ENCODE measurements at places on chromosomes 4 and X. TPM values are rescaled to one million over a fixed set of nuclear protein-coding genes. Genes with fewer than 3 reads are reported as not detected.

RBM47 gene
- total RNA-seq: 139 TPM

EREG gene
- total RNA-seq: 4.2 TPM

- H3K27ac ChIP-seq: no peak overlapping the region
- peaks cover 2% of the 10 kb centered on the region for H3K4me1 ChIP-seq
- no peak overlapping the region for H3K4me3 ChIP-seq
- H3K36me3 ChIP-seq: no peaks in the 10 kb centered on the region
Observed at GRCh38 chr4:7130621-7131211, 61.6 kb upstream of the SORCS2 start.

DNA sequence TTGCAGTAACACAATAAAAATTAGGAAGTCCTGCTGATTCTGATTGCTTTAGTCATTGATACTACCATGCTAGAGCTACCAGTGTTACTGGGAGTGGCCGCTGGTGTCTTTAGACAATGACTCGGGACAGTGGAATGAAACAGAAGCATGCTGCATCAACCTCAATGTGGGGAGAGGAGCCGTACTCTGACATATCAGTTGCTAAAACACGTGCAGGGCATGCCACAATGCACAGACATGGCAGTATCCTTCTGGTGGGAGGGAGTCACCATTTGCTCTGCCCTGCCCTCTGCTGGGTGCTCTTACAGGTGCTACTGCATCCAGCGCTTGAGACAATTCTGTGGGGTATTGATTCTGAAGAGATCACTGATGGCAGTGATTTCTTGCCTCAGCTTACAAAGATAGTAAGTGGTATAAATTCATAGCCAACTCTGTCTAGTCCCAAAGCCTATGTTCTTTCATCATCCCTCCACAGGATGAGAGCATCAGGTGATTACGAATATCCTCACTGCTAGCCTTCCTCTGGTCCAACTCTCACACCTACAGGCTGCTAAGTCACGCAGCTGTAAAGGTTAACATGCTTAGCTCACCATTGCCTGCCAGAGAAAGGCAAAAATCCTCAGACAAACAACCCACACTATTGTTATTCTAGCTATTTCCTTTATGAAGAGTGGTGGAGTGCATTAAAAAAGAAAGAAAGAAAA is 43.7 kb downstream of the NSG1 start:
- peak; percentile 84 for DNase-seq
- H3K4me1 ChIP-seq: peaks cover 30% of the 10 kb centered on the region
- H3K36me3 ChIP-seq: no peaks in the 10 kb centered on the region
- no peaks in the 10 kb centered on the region for H3K27me3 ChIP-seq
- no peak overlapping the region for H3K27ac ChIP-seq

DNA sequence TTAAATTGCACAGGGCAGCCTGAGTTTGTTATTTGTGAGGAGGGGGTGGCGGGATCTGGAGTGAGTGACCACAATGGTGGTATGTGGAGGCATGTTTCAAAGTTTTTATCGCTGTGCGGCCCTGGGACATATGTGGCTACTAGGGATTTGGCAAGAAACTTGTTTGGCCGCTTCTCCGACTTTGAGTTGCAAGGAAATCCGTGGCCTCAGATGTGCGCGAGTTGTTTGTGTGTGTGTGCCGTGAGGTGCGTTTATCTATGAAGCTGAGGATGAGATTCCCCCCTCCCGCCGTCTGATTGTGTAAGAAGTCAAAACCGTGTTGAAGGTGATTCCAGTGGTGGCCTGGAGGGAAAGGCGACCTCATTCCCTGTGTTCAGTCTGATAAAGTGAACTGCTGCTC is 1.4 kb downstream of the JADE3 start:
- H3K36me3 ChIP-seq: no peaks in the 10 kb centered on the region
- peak; percentile 17 for DNase-seq
- 0 out of 2 replicates have a peak, but pooled peaks cover 6% of the 10 kb centered on the region for H3K4me1 ChIP-seq
- no peaks in the 10 kb centered on the region for H3K27me3 ChIP-seq
- H3K4me3 ChIP-seq: peak overlapping the region; percentile 81
- H3K27ac ChIP-seq: no peak overlapping the region

- no peak overlapping the region for H3K4me3 ChIP-seq
- no peak for DNase-seq
- H3K27ac ChIP-seq: no peak overlapping the region
- H3K36me3 ChIP-seq: no peaks in the 10 kb centered on the region
- peaks cover 1% of the 10 kb centered on the region for H3K4me1 ChIP-seq
- no peaks in the 10 kb centered on the region for H3K27me3 ChIP-seq
Observed at GRCh38 chr4:26310264-26310663, 10.6 kb upstream of the RBPJ start.

- H3K4me3 ChIP-seq: no peak overlapping the region
- H3K36me3 ChIP-seq: no peaks in the 10 kb centered on the region
- no peak overlapping the region for H3K27ac ChIP-seq
- H3K4me1 ChIP-seq: no peaks in the 10 kb centered on the region
- no peaks in the 10 kb centered on the region for H3K27me3 ChIP-seq
- DNase-seq: no peak
Observed at GRCh38 chrX:134747006-134747405, 88.7 kb upstream of the PLAC1 start.

- no peaks in the 10 kb centered on the region for H3K36me3 ChIP-seq
- peak; percentile 26 for DNase-seq
- H3K4me1 ChIP-seq: peaks cover 15% of the 10 kb centered on the region
Observed at GRCh38 chrX:103367502-103367901, 8.8 kb upstream of the BEX3 start.

DNA sequence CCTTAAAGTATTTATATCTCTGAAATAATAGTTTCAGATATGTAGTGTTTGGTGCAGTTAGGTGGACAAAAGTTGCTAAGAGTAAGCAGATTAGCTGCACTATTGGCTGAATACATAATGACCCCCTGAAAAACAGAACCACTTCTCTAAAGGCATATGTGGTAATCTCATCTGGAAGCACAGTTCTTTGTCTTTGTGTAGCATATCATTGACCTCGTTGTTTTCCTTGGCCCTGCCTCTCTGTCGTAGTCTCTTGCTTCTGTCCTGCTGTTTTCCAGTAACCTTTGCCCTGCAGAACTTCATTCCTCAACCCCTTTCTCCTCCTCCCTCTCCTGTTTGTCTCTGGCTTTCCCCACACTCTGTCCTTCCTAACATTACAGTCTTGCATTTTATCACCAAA is 41.4 kb downstream of the JADE3 start:
- no peaks in the 10 kb centered on the region for H3K27me3 ChIP-seq
- H3K27ac ChIP-seq: peak overlapping the region; percentile 86
- H3K36me3 ChIP-seq: no peaks in the 10 kb centered on the region
- H3K4me3 ChIP-seq: no peak overlapping the region

Data from GM23338 (cell line).